Effector CD8-positive, alpha-beta T cell (primary cell): ENCODE measurements at places on chromosomes 6 and 20.

DNA sequence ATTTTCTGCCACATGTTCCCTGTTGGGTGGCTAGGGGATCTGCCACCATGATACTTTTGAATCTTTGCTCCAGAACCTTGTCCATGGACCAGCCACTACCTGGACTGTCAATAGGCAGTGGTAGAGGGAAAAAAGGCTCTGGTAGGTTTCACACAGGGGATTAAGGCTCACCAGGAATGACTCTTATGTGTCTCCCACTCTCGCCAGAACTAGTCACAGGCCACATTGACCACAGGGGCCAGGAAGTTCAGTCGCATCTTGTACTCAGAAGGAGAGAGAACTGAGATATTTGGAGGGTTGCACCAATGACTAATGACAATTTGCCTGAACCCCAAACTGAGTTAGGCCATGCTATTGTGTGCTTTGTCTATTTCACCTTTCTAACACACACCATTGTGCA lies 23.6 kb upstream of the APCDD1L start:
- no peak for DNase-seq

GRCh38 chr6:13667655-13668054 lies 44.0 kb downstream of the RANBP9 start:
- no peak for DNase-seq

DNA sequence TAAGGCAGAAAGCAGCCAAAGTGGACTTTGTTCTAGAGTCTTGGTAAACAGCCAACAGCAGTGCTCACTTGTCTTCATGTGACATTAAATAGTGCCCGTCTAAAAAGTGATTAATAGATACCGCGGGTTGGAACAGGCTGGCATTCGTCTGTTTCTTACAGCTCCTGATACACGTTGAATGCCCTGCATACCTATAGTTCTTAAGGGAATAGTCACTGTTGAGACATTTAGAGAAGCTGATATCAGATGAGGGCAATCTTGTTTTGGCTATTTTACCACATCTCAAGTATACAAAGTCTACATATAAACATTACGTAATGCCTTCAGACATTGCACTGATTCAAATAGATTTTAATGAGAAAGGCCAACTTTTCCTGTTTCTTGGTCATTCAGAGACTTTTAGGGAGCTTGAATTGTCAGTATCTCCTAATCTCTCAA lies 374.9 kb upstream of the FLRT3 start:
- no peak for DNase-seq

GRCh38 chr20:50136822-50137599 lies 16.5 kb downstream of the PEDS1 start:
- DNase-seq: no peak

DNA sequence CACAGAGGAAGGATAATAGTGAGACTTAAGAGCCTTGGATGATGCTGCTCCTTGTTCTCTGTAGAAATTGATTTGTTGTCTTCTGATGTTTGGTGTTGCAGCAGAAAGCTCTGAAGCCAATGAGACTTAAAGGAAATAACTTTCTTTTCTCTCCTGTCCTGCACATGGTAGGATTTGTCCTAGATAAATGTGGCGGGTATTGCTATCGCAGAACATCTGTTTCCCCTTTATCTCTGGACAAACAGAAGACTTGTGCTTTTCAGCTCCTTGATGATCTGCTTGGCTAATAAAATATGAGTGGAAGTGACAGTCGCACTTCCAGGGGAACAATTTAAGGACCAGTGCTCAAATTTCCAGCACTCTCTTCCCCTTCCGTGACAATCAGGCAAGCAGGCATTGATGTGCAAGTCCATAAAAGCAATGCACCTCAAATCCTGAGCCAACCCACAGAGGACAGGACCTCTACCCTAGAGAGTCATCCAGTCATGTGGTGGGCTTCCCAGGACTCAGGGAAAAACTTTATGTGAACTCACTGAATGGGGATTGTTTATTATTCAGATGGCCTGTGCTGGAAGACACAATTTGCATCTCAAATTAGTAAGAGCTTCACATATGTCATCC lies 9.9 kb upstream of the NCR2 start:
- DNase-seq: no peak

DNA sequence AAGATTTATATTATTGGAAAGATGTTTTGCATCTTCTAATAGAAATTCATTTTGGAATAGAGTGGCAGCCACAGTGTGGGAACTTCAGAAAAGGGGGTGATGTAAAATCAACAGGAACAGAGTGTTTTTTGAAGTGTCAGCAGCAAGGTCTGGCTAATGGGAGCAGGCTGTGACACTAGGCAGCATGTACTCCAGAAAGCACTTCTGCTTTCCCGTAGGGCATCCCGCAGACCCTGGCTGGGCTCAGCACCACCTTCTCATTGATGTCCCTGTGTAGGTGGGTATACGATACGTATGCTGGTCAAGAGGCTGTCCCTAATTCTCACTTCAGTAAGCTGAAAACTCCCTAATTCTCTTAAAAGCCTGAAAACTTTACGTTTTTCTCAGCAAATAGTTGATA lies 74.7 kb downstream of the EYA4 start:
- no peak for DNase-seq

DNA sequence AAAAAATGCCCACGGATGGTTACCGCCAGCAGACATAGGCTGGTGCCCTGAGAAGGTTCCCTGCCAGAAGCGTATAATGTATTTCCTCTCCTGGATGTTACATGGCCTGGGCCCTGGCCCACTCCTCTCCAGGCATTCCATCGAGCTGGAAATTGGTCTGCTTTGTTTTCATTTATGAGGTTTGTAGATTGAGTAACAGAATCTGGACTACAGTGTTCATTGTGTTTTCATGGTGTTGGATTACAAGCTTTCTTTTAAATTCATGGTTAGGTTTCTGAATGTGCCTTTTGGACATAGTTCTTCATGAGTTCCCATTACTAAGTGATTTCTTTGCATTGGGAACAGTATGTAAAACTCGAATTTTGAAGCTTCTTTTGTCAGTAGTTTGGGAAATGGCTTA lies 6.4 kb downstream of the TIAM2 start:
- DNase-seq: no peak

- DNase-seq: no peak
Measured at GRCh38 chr20:4833074-4833728, 111.5 kb downstream of the PRND start.

- no peak for DNase-seq
Measured at GRCh38 chr6:145147559-145147958, 587.8 kb downstream of the EPM2A start.

DNA sequence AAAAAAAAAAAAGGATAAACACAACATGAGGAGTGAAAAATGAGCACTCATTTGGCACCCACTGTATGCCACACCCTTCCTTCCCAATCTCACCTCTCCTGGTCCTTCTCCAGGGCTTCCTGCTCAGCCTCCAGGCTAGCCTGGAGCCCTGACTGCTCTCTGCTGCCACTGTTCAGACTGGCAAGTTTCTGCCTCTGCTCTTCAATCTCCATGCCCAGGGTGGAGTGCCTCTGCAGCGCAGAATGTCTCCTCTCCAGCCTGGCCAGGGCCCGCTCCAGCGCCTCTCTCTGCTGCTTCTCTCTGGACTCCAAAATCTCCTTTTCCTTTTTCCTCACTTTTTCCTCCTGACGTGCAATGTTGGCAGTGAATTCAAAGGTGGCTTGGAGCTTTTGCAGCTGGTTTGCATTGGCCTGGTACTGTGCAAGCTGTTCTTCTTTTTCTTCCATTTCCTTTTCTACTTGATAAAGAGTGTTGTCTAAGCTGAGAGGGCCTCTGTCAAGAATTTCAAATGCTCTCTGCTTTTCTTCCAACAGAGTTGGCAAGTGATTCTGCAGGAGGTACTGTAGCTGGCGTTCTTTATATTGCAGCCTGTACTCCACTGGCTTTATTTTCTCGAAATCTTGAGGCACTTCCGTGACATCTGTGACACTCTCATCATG lies 194.4 kb downstream of the KIF16B start:
- DNase-seq: no peak

- DNase-seq: no peak
Measured at GRCh38 chr6:136059308-136059707, 190.8 kb downstream of the MTFR2 start.

GRCh38 chr6:134351615-134352474 lies 33.9 kb upstream of the SGK1 start:
- DNase-seq: no peak

DNA sequence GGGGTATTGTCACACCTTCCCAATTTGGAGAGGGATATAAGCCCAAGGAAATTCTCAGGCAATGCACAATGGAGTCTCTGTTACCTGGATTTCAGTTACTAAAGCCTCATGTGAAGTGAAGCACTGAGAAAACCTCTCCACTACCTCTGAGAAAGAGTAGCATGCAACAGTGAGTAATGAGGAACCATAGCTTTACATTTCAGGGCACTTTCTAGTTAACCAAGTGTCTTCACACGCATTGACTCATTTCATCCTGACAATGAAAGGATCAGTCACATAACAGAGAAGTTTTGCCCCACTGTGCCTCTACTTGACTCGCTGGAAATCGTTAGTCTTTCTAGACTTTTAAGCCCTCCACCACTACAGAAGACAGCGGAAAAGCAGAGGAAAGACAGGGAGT lies 86.2 kb upstream of the ARID1B start:
- DNase-seq: no peak
